Immature natural killer cell (primary cell): ENCODE measurements at places on chromosomes 16 and 17.

DNA sequence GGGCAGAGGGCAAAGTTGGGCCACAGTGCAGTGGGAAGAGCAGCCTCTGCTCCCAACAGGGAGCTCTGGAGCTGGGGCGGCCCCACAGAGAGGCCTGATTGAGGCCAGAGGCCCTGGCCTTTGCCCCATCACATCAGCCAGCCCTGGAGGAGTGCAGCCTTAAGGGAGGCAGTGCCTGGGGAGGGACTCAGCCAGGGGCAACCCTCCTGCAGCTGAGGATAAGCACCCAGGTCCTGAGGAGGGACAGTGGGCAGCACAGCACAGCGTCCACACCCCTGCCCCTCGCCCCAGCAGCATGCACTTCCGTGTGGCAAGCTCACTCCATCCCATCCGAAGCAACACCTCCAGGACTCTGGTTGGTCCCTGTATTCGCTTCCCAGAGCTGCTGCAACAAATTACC is 61.9 kb upstream of the CBX4 start:
- DNase-seq: no peak

DNA sequence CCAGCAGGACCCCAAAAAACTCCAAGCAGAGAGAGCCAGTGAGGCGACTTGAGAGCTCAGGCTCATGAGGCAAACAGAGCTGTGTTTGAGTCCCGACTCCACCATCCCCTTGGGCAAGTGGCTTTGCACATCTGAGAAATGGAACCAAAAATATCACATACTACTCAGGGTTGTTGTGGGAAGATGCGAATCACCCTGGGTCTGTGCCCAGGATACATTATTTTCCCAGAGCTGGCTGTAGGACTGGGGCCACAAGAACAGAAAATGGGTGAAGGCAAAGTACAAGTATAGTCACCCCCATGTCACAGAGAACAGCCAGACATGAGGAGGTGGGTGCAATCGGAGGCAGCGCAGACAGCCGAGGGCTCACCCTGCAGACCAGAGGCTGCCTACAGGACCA is 127.3 kb downstream of the GAS7 start:
- DNase-seq: no peak

DNA sequence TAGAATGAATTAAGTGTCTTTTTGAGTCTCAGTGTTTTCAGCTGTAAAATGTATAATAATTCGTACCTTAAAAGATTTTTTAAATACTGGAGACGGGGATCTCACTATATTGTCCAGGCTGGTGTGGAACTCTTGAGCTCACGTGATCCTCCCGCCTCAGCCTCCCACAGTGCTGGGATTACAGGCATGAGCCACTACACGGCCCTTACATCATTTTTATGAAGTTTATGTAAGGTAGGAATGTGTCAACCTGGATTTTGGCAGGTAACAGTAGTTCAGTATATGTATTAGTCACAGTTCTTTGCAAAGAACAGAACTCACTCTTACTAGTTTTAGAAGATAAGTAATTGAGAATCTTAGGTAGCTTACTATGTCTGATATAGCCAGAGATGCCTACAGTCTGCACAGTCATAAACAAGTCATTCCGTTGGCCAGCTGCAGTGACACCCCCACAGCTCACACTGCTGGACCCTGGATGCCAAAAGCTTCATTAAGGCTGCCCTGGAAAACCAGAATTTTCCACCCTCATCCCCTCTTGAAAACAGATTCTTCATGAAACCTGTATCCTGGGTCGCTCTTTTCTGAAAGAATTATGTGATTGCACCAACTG is 583 bp upstream of the COX6A2 start:
- DNase-seq: no peak

GRCh38 chr17:18278867-18279266 is 18.4 kb downstream of the MIEF2 start:
- no peak for DNase-seq

- no peak for DNase-seq
Measured at GRCh38 chr17:47928415-47928814, 13.0 kb upstream of the PNPO start.
